ENCODE measurements at places on chromosomes 2 and 18.

- peak; percentile 75 for DNase-seq
These were observed 254.8 kb downstream of the CDH2 start for GRCh38 chr18:27921904-27922751.

GRCh38 chr18:42100911-42101310 is 145.9 kb downstream of the PIK3C3 start:
- DNase-seq = no peak

DNA sequence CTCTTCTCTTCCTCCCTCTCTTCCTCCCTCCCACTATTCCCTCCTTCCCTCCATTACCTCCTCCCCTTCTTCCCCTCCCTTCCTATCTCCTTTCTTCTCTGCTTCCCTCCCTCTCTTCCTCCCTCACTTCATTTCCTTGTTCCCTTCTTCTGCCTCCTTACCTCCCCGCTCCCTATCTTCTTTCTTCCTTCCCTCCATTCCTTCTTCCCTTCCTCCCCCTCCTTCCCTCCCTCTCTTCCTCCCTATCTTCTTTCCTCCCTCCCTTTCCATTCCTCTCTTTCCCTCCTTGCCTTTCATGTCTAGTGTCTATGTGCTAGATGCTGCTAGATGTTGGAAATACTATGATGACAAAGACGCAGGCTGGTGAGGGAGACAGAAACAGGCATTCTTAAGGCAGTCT is 246.0 kb downstream of the TDRD15 start:
- DNase-seq = no peak

DNA sequence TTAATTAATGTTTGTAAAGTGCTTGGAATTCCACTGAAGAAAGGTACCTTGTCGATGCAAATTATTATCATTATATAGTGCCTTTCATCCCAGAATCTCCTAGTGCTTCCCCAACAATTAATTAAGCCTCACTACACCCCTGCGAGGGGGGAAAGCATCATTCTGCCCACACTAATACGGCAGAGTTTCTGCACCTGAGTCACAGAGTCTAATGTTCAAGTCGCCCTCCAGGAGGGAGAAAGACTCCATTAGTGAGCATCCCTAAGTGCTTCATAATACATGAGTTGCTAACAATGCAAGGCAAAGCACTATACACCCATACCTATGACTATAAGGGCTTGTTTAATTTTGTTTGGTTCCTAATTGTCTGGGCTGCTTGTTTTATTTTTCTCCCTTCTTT is 25.4 kb upstream of the NRP2 start:
- no peak for DNase-seq

- no peak for DNase-seq
These were observed 78.5 kb downstream of the CLIP4 start for GRCh38 chr2:29193681-29194080.

DNA sequence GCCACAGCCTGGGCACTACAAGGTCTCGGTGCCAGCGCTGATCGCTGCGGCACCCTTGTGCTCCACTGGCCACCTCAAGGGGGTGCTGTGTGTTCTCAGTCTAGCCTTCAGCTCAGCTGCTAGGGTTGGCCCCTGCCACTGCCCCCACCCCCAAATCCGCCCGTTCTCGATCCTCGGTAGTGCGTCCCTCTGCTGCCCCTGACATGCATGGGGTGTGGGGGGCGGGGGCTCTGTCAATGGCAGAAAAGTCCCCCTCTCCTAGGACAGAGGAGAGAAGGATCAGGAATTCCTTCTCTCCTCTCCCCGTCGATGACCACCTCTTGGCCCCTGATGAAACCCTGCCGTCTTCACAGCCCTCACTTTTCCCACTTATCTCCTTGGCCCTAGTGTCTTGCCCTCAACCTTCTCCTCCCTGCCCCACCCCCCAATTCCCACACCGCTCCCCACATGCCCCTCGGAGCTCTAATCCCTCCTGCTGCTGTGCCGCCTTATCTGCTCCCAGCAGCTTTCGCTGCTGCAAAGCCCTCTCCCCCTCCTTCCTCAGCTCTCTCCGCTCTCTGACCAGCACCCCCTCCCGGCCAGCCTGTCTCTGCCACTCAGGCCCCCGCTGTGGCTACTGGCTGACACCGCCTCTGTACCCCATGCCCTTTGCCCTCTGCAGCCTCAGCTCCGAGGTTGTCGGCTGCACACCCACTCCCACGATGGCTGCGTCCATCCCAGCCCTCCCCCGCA is 4.3 kb upstream of the ASIC4 start:
- DNase-seq = peak; percentile 74

GRCh38 chr18:62522178-62522503 is 684 bp upstream of the ZCCHC2 start:
- no peak for DNase-seq

- no peak for DNase-seq
These were observed 332.8 kb downstream of the MYCN start for GRCh38 chr2:16273111-16273510.

DNA sequence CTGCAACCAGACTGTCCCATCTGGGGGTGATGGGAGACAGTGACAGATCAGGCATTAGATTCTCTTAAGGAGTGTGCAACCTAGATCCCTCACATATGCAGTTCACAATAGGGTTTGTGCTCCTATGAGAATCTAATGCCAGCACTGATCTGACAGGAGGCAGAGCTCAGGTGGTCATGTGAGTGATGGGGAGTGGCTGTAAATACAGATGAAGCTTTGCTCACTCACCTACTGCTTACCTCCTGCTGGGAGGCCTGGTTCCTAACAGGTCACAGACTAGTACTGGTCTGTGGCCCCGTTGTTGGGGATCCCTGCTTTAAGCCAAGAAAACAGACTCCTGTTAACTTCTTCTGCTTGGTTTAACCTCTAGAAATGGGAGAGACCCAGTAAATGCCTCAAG is 3.2 kb downstream of the CYP27A1 start:
- no peak for DNase-seq

DNA sequence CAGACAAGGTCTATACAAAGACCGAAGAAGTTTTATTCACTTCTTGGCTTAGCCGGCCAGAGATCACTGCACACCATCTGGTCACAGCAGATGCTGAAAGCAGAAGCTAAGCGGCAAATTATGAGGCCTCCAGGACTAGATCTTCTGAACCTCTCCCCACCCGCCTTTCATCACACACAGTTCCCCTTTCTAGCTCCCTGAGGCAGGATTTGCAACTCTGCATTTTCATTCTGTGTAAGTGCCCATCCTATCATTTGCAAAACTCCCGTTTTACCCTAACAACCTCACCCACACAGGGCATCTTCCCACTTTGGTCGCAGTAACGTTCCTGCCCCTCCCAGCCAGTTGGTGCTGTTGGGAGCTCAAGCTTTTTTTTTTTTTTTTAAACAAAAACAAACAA is 3.1 kb upstream of the MOB1A start:
- peak; percentile 24 for DNase-seq

GRCh38 chr2:128307595-128307994 is 11.1 kb downstream of the HS6ST1 start:
- no peak for DNase-seq

DNA sequence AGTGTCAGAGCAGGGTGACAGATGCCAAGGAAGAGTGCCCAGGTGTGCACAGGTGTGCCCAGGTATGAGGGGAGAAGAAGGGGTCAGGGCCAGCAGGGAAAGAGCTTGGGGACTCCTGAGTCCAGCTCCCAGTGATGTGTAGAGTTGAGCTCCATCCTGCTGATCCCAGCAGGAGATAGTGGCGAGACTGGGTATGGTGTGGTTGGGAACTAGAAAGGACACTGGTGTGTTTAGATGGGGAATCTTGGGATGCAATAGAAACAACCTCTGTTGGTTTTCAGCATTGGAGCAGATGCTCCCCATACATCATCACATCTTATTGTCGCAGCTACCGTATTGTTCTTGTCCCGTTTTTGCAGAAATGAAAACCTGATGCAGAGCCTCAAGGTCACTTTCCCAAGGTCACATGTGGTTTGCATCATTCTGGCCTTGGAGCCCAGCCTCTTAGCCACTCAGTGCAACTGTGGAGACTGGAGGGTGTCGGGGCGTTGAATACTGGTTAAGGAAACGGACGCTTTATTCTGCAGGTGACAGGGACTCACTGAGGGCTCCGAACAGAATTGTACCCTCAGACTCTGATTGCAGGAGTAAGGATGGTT is 166.7 kb downstream of the AGAP1 start:
- DNase-seq = no peak

DNA sequence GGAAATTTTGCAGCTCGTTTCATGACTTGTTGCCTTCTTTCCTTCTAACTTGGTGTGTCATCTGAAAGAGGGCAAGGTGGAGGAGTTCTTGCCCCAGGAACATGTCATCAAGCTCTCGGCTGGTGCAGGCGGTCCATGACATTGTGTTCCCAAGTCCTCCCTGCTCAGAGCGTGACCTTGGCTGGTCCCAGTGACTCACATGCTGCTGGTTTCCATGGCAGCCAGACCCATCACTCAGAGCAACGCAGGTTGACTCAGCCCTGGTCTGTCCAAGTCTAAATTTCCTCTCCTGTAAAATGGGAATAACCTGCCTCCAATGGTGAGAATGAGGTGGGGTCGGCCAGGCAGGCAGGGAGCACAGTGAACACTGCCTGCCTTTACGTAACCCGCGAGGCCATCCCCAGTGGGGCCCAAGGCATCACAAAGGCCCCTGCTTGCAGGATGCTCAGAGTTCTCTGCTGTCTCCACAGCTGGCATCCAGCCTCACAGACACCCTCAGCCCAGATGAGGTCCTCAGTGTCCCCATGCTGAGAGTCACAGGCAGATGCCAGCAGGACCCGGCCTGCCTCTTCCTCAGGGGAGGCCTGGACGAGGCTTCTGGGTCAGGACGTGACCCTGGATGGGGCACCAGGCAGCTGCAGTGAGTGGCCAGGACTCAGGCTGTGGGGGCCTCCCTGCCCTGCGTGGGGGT is 143.7 kb downstream of the TPO start:
- peak; percentile 49 for DNase-seq

GRCh38 chr18:57859314-57859713 is 56.2 kb upstream of the ATP8B1 start:
- DNase-seq = peak; percentile 33

- DNase-seq = no peak
These were observed 23.9 kb downstream of the ACKR3 start for GRCh38 chr2:236593531-236593930.

- DNase-seq = no peak
These were observed 5.4 kb downstream of the USP39 start for GRCh38 chr2:85621338-85621737.

GRCh38 chr18:366466-367061 is 98.7 kb upstream of the THOC1 start:
- no peak for DNase-seq

- DNase-seq = no peak
These were observed 47.5 kb downstream of the ANO7 start for GRCh38 chr2:241235859-241236593.
